ENCODE measurements at places on chromosomes 12 and 14. TPM values are rescaled to one million over a fixed set of nuclear protein-coding genes. Genes with fewer than 3 reads are reported as not detected.

LPAR5 gene
- 3.8 TPM for total RNA-seq

CTSG gene
- total RNA-seq = not detected

EML5 gene
- total RNA-seq = 1.1 TPM

RHOJ gene
- total RNA-seq = 0.54 TPM
